ACHN (cell line): ENCODE measurements at places on chromosomes 6 and 20.

- DNase-seq: no peak
Observed at GRCh38 chr6:98627129-98627775, 207.1 kb upstream of the POU3F2 start.

DNA sequence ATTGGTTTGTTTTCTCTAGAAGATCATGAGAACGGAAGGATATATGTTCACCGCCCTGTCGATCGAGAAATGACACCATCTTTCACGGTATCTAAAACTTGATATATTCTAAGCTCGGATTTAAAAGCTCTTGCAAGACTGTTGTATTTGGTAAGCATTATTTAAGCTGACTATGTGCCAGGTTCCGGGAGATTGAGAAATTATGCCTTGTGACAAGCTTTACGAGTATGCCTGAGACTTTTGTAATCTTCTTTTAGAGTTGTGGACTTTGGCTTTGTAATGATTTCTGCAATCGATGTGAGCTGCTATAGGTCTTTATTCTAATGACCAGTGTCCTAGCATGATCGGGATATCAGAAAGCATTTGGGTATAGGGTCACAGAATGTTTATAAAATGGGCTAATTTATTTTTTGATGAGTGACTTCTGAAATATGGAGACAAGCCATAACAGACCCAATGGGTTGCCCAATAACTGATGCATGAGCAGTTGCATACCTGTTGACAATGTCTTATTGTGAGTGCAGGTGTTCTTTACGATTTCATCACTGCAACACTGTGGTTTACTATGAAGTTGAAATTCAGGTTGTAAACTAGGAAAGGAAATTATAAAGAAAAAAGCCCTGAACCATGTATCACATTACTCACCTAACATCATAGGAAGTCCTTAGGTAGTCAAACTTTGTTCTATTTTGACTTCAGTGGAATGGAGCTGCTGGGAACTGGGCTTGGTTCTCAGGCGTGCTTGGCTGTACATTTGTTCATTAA, 14.0 kb downstream of the CDH26 start:
- DNase-seq: no peak

DNA sequence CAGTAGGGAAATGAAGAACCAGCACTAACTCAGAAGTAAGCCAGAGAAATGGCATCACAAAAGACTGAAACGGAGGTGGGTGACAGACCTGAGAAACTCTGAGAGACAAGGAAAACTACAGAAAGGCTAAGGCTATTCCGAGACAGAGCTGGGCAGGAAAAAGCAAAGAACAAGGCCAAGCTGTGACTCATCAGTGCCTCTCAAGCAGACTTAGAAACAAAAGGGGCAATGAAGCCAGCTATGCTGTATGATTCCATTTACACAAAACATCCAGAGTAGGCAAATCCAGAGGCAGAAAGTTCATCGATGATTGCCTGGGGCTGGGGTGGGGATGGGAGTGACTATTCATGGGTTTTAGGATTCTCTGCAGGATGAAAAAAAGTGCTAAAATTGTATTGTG, 50.0 kb downstream of the SLC23A2 start:
- DNase-seq: peak; percentile 24

- no peak for DNase-seq
Observed at GRCh38 chr6:132651062-132651461, 7.9 kb downstream of the TAAR1 start.

- no peak for DNase-seq
Observed at GRCh38 chr6:122719176-122719575, 60.3 kb upstream of the FABP7 start.

DNA sequence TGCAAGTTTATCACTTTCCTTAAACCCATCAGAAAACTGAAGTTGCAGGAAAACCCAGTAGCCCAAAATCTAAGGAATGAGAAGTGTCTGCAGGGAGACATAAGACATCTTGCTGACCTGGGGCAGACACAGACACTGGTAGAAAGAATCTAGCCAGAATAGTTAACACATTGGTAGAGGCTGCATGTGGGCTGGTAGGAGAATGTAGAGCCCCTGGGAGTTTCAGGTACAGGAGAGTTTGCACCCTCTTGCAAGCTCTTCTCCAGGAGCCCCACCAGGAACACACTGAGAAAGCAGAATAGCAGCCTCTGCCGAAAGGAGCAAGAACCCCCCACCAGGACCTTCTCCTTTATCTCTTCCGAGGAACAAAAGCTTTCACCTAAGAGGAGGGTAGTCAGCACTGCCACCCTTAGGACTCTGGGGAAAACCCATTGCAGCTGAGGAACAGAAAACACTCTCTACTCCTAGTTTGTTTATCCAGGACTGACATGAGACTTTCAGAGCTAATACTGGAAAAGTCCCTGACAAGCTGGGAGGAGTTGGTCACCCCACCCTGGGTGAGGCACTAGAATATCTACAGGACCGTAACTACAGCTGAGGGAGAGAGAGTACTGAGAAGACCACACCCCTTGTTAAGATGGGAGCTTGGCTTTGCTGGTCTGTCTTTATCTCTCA, 10.5 kb upstream of the OGFRL1 start:
- peak; percentile 73 for DNase-seq

DNA sequence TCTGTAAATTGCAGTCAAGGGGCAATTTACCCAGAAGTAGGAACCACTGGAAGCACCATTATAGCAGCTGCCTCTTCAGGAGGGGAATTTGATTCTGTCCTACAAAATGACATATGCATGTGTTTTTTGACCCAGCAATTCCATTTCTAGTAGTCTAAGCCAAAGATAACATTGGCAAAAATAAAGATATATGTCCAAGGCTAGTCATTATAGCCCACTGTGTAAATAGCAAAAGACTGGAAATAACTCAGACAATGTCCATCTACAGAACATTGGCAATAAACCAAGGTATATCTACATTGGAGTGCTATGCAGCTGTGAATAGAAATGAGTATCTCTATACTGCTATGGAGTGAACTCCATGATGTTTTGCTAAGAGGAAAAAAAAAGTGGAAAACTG, 12.5 kb upstream of the PANK2 start:
- no peak for DNase-seq

DNA sequence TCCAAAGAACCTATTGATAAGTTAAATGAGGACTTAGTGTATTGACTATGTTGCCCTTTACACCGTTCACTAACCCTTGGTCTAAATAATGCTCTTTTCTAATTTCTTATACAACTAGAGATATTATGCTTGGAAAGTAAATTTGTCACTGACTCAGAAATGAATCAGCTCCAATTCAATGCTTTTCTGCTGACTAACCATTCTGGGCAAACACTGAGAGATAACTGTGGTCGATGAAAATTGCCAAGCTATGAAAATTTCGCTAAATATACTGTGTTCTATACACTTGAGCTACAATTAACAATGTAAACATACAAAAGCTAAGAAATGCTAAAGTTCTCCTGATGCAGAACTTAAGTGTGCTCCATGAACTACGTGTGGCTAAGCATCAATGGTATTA, 23.1 kb upstream of the FBXO9 start:
- DNase-seq: peak; percentile 85

- no peak for DNase-seq
Observed at GRCh38 chr6:127952831-127953230, 52.0 kb upstream of the THEMIS start.

DNA sequence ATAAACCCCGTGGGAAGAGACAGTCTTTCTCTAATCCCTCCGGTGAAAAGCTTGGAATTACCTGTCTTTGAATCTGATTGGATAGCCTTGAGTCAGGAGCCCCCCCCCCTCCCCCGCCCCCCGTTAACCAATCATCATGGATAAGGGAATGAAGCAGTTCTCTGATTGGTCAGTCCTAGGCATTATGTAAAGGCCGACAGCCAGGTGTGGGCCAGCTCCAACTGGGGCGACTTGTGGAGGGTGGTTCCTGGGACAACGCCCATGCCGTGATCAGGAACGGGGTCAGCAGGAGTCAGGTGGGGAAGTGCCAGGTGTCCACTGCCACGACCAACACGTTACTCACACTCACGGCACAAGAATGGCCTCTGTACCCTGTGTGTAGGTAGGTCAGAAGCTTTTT, 406.8 kb upstream of the SULF2 start:
- DNase-seq: no peak

- no peak for DNase-seq
Observed at GRCh38 chr6:99146711-99147110, 199.0 kb upstream of the FBXL4 start.

DNA sequence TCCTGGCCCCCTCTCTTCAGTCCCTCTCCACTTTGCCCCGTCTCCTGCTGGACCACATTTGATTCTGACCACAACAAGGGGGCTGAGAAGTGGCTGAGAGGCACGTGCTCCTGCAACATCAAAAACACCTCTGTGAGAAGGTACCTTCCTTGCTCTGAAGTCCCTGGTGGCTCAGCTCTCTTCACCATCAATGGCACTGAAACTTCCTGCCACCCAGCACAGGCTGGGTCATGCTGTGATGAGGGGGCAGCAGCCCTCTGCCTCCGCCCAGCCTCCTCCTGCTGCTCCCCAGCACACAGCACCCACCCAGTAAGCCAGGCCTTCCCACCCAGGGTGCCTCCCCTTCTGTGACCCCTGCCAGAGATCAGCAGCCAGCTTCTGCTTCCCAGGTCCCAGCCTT, 10.3 kb downstream of the ZMYND8 start:
- no peak for DNase-seq

- DNase-seq: no peak
Observed at GRCh38 chr6:68476611-68477010, 158.5 kb upstream of the ADGRB3 start.

DNA sequence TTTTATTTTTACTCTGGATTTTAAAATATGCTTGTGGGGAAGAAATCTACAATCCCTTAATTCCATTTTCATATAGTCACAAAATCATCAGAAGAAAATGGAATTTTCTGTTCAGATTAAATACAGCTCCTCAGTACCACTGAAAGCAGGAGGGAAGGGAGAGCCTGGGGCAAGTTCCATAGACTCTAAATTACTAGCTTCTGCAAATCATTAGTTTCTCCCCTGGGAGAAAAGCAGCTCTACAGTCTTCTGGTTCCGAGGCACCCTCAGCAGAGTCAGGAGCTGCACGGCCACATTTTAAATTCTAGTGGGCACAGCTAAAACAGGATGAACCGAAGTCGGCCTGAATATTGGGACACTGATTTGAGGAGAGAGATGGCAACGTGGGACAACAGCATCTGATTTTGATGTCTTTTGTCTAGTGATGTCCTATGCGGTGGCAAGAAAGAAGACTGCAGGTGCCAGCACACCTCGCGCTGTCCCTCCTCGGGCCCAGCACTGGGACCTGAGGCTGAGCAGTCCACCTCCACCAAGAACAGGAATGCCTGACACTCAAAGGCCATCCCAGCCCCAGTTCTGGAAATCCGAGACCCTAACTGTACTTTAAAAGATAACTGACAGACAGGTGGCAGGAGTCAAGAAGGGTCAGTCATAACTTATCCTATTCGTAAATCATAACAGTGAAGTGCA, 90.7 kb downstream of the FOXC1 start:
- no peak for DNase-seq

GRCh38 chr6:111918825-111919224, 45.6 kb upstream of the FYN start:
- DNase-seq: no peak

- peak; percentile 38 for DNase-seq
Observed at GRCh38 chr6:159008656-159009288, 8.8 kb upstream of the RSPH3 start.

GRCh38 chr6:57297505-57297904, 19.9 kb upstream of the PRIM2 start:
- DNase-seq: no peak

- DNase-seq: no peak
Observed at GRCh38 chr6:98636941-98637340, 197.4 kb upstream of the POU3F2 start.

- DNase-seq: no peak
Observed at GRCh38 chr6:77561768-77562314, 91.0 kb upstream of the MEI4 start.

DNA sequence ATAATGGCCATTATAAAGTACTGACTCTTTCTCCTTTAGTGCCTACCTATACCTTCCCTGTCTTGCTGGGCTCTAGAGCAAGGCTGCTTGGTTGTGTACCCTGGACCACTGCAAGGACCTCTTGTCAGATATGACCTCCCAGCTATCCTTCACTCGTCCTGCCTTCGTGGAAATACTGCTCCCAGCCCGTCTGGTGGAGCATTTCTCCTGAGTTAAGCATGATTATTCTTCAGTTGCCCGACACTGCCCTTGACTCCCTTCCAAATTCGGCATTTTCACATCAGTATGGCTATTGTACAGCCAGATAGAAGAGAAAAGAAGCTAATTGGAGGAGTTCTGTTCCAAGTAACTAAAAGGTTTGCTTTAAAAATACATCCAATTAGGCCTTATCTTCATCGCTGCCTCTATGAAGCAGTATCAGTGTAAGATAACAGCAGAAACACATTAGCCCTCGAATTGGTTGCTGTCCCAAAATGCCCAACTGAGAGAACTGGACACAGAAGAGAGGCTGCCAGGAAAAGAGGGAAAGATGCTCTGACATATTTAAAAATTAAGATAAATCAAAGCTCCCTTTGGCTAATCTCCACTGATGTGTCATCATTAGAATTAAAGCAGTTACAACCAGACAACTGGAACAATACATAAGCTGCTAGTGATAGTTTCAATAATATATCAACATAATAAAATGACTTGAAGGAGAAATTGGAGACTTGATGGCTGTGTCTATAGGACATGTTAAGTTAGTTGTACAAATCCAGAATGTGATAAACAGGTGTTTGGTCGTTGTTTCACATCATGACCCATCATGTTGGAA, 54.4 kb downstream of the OPRM1 start:
- DNase-seq: no peak

DNA sequence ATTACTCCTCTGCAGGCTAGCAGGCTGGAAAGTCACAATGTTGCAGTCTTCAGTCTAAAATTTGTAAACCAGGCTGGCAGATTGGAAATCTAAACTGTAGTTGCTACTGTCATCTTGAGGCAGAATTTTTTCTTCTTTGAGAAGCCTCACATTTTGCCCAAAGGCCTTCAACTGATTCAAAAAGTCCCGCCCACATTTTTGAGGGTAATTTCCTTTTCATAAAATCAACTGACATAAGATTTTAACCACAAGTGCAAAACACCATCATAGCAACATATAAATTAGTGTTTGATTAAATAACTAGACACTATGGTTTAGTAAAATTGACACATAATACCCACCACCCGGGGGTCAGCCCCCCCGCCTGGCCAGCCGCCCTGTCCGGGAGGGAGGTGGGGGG, 28.4 kb downstream of the HLA-C start:
- no peak for DNase-seq

DNA sequence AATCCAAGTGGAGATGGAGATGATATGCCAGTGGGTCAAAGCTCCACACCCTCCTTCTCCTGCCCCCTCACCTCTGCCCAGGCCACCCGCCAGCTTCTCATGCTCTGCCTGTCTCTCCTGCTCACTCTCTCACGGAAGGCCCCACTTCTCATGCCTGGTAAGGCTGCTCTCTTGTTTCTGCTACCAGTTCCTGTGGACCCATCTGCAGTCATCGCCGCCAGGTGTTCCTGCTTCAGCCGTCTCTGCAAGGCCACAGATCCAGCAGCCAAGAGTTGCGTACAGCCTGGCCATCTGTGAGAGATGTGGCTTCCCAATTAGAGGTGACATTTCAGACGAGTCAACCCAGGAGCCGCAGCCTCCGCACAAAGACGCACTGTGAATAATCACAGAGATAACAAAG, 40.8 kb upstream of the NXT1 start:
- DNase-seq: no peak
